ENCODE measurements at places on chromosomes 2 and 18.

GRCh38 chr2:61658841-61659780 lies 121.0 kb upstream of the XPO1 start:
- DNase-seq, result no peak

DNA sequence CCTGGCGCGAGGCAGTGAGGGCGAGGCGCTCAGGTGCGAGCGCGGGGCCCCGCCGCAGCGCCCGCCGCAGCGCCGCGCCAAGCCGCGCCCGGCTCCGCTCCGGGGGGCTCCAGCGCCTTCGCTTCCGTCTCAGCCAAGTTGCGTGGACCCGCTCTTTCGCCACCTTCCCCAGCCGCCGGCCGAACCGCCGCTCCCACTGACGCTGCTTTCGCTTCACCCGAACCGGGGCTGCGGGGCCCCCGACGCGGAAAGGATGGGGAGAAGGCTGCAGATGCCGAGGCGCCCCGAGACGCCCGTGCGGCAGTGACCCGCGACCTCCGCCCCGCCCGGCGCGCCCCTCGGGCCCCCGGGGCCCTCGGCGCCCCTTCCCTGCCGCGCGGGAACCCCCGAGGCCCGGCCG lies 328 bp upstream of the INHBB start:
- no peak for DNase-seq

GRCh38 chr2:178923546-178923945 lies 116.3 kb upstream of the TTN start:
- no peak for DNase-seq

DNA sequence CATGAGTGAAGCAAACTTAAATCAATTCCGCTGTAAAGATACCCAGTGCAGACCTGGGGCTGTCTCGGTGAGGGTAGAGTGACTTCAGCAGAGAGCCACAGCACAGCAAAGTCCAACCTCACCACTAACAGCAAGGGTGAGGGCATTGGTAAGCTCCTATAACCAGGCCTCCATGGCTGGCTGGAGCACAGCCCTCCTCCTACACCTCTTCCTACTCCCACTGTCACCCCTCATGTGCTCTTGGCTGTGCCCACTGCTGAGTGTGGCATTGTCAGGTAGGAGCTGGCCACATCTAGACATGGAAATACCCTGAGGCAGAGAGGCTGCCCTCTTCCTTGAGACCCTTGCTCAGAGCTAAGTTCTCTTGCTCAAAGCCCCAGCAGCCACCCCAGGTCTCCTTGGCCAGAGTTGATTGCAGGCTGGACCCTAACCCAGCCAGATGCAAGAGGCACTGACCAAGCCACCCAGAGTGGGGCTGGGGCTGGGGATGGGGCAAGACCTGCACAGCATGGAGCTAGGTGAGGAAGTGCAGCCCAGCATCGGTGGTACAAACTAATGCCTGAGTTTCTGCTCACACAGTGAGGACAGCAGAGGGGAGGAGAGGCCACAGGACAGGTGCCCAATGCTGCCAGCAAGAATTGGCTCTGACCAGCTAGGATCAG lies 77.6 kb upstream of the RAB6C start:
- no peak for DNase-seq

DNA sequence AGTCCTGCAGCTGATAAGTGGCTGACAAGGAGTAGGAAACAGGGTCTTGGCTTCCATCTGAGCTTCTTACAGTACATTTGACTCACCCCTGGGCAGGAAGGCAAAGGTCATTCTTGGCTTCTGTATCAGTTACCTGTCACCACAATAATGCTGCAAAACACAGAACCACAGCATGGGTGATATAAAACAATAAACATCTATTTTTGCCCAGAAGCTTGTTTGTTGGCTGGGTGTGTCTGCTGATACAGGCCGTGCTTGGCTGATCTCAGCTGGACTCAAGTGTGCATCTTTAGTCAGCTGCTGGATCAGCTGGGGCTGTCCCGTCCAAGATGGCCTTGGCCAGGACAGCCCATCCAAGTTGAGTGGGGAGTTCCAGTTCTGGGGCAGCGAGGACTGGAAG lies 34.7 kb downstream of the ONECUT2 start:
- DNase-seq, result no peak

DNA sequence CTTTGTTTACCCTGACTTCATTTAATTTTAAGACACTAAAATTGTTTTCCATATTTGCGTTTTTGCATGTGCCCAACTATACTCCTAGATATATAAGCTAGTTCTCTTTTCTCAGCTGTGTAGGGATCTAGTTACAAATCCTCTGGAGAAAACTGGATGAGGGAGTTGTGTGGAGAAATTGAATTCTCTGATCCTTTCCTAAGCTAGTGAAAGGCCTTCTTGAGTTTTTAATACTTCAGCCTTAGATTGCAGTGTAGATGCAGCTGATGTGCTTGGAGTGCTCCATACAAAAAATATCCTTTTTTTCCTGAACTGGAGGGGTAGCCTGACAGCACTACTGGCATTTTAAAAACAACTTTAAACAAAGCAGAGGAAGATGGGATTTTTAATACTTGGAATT lies 8.6 kb upstream of the MTX2 start:
- DNase-seq, result no peak

DNA sequence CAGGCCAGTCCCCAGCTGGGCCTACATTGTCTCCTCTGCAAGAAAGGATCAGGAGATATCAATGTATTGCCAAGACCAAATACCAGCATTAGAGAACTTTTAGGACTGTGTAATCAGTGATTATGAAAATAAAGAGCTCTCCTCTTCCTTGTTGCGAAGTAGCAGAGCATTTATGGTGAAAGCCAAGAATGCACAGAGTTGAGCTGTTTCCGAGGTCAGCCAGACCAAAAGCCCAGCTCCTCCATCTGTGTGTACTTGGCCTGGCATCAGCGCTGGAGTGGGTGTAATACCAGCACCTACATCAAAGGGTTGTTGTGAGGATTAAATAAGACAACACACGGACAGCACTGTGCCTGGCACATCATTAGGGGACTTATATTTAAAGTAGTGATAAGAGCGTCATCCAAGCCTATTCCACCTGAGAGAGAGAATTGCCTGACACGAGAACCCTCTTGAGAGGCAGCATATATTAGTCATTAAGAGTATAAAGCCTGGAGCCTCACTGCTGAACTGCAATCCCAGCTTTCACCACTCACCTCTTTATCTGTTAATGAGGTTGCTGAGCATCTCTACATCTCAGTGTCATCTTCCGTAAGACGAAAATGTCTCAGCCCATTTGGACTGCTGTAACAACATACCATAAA lies 7.4 kb upstream of the SLC16A14 start:
- DNase-seq, result no peak

GRCh38 chr2:38384338-38384737 lies 7.3 kb upstream of the ATL2 start:
- no peak for DNase-seq

DNA sequence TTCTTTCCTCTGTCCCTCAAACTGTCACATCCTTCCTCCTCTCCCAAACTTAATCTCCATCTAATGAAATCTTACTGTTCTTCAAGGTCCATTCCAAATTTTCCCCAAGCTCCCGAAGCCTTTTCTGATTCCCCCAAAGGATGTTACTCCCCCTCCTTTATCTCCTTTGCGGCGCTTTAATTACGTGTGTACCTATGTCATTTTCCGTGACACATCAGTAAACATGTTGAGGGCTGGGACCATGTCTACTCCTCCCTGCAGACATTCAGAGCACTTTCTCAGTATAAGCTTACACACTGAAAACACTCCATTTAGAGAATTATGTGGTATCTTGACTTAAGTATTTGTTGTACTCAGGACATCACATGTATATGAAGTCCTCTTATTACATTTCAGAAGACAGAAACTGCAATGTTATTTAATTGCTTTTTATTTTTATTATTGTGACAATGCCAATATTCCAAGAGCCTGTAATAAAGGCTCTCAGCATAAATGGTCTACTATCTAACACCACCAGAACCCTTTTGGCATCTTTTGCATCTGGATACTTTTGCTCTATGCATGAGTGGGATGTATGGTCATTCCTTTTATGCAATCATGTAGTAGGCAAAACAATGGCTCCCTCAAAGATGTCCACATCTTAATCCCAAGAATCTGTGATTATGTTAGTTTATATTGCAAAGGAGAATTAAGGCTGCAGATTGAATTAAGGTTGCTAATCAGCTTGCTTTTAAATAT lies 1.8 kb downstream of the NMI start:
- no peak for DNase-seq

DNA sequence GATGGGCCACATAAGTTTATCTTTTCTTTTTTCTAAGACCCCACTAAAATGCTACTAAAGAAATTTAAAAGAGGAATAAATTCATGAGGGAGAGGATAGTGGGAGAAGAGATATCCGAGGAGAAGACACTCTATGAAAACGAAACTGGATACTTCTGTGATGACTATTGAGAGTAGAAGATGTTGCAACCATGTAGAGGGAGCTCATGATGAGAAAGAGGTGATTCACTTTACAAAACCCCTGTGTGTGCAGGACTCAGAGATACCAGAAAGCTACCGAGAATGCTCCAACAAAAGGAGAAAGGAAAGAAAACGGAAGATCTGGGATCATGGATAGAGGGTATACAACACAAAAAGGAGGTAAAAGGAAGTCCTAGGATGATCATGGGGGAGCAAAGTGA lies 34.9 kb downstream of the SLC38A11 start:
- DNase-seq, result no peak

DNA sequence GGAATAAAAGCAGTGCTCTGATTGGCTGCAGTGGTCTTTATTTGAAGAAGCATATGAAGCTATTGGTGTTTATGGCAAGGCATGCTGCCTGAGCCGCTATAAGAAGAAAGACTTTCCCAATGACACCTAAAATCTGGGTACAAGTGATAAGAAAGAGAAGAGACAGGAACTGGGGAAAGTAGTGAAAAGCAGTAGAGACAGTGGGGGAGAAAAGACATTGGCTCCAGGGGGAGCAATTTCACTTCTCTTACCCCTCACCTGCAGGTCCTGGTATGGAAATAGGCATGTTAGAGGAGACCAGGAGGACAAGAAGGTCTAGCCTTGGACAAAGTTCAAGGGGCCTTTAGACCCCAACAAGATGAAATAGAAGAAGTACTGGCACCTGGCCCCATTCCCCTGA lies 47.1 kb downstream of the PLCL1 start:
- no peak for DNase-seq

- DNase-seq, result no peak
Observed at GRCh38 chr2:148939271-148939670, 64.2 kb downstream of the KIF5C start.

DNA sequence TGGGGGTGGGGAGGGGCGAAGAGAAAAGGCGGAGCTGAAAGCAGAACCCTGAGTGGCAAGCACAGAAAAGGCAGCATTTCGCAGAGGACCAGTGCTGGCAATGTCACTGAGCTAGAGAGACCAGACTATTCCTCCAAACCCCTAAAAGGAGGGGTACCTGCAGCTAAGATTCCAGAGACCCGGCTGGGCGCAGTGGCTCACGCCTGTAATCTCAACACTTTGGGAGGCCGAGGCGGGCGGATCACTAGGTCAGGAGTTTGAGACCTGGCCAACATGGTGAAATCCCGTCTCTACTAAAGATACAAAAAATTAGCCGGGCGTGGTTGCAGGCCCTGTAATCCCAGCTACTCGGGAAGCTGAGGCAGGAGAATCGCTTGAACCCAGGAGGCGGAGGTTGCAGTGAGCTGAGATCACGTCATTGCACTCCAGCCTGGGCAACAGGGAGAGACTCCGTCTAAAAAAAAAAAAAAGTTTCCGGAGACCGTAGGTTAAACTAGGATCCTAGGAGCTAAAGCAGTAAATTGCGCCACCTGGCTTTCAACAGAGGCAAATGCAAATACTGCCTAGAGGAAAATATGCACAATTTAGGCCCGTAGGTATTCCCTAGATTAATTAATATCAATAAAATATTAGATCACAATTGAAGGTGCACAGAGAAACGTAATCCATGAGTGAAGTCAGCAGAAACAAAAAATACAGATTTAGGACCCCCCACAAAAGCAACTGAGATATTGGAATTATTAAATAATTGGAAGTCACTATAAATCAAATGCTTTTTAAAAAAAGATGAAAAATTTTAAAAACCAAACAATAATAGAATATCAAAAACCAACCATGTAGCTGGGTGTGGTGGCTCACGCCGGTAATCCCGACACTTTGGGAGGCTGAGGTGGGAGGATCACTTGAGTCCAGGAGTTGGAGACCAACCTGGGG lies 4.9 kb downstream of the UCN start:
- DNase-seq, result peak; percentile 50

GRCh38 chr18:13621886-13622619 lies 104.3 kb downstream of the FAM210A start:
- DNase-seq, result no peak

GRCh38 chr2:221486106-221486505 lies 86.0 kb downstream of the EPHA4 start:
- DNase-seq, result no peak

DNA sequence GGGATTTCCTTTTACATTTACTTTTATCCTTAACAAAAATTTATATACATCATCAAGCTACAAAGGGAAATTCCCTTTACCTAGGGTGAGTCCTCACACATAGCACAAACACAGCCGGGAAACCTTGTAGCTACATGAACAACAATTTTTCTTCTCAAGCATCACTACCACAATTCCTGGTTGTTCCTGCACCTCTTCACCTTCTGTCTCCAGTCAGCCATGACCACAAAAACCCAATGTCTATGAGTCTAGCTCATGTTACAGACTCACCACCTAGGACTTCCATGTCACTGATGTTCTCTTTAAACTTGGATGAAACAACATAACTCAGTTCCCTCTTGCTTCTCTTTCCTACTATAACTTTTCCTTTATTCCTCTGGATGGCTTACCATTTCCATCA lies 460.4 kb downstream of the MBD2 start:
- DNase-seq, result no peak

Data from SK-N-MC (cell line).